ENCODE measurements at places on chromosomes 6 and 20.
A peak's percentile ranks its signal among the peaks of the same experiment; 100 is the strongest.

GRCh38 chr6:48111143-48111506, at the start of gene PTCHD4:
Gene PTCHD4 (minus strand): TSS chr6:48111197. CDS start chr6:48068957, 42,240 bp downstream.
- no peak for DNase-seq

DNA sequence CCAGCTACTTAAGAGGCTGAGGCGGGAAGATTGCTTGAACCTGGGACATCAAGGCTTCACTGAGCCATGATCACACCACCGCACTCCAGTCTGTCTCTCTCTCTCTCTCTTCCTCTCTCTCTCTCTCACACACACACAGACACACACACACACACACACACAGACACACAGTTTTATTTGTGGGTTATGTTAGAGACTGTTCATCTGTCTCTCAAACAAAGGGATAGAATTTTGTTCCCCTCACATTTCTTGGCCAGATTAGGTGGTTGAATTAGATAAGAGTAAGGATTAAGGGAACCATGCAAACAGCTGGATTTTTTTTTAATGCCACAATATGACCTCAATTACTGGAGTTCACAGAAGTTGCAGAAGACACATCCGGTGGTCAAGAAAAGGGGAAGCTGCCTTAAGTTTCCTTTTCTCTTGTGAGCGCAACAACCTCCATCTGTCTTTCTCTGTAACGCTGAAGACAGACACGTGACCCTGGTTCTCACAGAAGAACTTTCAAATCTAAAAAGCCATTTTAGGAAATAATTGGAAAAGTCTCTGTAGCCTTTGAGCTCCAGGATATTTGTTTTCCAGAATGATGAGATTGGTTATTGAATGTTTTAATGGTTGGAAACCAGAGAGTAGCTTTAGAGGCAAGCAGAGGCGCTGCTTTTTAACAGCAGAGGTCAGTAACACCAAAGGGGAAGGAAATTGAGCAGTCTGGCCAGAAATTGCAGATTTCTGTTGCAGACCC, 32.9 kb upstream of the LGSN start:
- DNase-seq: no peak

- DNase-seq: no peak
Measured at GRCh38 chr6:123016431-123017103, 20.5 kb downstream of the CLVS2 start.

- no peak for DNase-seq
Measured at GRCh38 chr6:122412001-122412400, 12.5 kb downstream of the HSF2 start.

GRCh38 chr6:169087443-169088041, 166.1 kb downstream of the THBS2 start:
- no peak for DNase-seq

- no peak for DNase-seq
Measured at GRCh38 chr6:123589317-123589716, 47.4 kb downstream of the TRDN start.

DNA sequence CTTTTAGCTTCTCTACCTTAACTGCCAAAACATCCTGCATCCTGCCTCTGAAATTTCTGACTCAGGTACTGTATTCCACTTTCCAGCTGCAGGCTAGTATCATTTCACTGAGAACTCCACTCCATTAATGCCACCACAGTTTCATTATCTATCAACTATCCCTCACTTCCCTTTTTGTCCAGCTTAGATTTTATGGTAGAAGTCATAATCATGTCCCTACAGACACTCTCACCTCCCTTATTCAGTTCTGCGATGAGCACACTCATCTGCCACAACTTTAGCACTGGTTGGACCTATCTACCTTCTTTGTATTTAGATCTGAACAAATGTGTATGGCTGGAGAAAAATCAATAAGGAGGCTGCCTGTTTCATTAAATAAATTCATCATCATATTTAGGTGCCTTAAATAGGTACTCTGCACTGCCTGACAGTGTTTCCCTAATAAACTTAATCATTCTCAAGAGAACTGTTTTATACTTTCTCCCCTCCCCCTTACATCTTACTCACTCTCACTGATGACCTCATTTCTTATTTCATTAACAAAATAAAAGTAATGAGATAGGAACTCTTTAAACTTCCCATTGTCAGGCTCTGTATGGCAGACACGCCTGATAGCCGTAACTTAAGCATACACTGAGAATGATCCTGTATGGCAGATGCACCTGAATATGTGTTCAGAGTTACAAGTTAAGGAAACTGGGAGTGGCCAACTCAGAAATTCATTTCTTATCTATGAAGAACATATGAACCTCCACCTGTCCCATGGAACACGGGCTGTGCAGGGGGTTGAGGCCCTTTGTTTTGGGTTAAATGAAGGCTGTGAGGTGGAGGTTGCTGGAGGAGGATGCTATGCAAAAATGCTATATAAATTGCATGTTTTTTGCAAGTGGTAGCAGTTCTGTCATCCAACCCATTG, 95.3 kb upstream of the MAN1A1 start:
- DNase-seq: no peak

DNA sequence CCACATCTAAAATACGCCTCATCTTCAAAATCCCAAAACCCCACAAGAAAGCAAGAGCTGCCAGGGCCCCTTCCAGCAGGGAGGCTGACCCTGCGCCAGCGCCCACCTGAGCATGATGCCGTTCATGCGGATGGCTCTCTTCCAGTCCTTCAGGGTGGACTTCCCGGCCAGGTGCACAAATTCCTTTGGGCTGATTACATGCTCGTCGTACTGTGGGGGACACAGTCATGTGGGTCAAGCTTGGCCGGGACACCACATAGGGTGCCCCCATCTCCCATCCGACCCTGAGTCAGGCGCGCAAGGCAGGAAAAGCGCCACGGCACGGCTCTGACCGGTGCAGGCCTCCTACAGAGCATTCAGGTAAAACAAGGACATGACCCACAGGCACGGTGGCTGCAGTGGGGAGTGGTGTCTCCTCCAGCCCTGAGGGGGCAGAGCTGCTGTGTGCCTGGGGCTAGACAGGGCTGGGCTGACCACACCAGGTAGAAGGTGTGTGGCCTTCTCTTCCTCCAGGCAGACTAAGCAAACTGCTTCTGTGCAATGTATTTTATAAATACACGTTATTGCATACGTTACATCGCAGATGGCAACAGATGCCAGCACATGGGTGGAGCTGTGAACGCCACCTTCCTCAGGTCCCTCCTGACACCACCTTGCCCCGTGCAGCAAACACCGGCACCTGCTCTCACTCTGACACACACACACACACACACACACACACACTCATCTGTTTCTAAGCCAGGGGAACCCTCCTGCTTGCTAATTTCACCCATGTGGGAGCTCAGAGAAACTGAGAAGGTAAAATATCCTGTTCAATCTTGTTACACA, 23.8 kb upstream of the HELZ2 start:
- no peak for DNase-seq

DNA sequence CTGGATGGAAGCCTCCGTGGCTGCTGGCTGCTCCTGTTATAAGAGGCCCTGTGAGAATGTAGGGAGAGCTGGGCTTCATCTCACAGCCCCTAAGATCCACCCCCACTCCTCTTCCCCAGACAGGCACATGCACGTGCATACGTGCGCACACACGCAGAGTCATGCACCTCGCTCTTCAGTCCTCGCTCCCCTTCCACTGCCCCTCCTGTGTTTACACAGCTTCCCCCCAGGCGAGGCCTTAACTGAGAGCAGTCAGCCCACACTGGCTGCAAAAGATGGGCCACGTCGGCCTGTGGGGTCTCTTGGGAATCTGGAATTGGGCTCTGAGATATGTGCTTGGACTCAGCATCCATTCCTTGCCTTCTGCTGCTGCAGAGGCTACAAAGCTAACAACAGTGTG, 35.2 kb upstream of the MLN start:
- DNase-seq: no peak

- DNase-seq: no peak
Measured at GRCh38 chr6:5697508-5697907, 309.2 kb downstream of the NRN1 start.

- no peak for DNase-seq
Measured at GRCh38 chr20:23282111-23282510, 68.5 kb upstream of the NXT1 start.

GRCh38 chr20:32886652-32887051, 27.9 kb downstream of the EFCAB8 start:
- DNase-seq: no peak

DNA sequence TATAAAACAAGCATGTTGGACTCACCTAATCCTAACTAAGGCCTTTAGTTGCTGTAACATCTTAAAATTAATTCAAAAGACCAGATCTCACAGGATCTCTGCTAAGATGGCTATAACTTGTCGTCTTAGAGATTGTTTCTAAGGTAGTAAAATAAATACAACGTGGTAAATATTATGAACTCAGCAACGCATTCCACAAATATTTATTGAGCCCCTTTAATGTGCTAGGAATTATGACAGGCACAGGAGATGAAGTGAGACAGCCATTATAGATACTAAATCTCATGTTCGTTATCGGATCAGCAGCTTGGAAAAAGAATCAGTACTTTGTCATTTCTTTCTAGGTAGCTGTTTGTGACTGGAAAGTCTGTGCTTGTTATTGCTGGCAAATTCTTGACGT, 20.9 kb upstream of the MCM3 start:
- DNase-seq: no peak

DNA sequence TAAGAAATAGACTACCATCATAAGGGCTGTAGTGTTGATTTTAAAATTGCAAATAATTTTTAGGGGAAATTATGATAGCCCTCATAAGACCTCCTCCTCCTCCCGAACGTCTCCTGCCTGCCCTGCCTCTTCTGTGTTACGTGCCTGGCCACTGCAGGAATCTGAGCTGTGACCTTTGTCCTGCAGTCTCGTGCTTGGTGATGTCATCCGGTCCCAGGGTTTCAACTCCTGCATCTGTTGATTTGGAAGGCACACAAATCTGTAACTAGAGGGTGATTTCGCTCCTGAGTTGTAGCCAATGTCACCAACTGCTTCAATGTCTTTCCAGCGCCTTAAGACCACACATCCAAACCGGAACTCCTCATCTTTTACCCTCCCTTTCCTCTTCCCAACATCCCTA, 163.2 kb downstream of the AIG1 start:
- no peak for DNase-seq

- DNase-seq: no peak
Measured at GRCh38 chr6:133016631-133017030, 202.3 kb downstream of the RPS12 start.

- DNase-seq: peak; percentile 17
Measured at GRCh38 chr20:37914672-37915433, 11.9 kb downstream of the VSTM2L start.

GRCh38 chr6:74805916-74806696, 399.7 kb downstream of the COL12A1 start:
- DNase-seq: no peak

DNA sequence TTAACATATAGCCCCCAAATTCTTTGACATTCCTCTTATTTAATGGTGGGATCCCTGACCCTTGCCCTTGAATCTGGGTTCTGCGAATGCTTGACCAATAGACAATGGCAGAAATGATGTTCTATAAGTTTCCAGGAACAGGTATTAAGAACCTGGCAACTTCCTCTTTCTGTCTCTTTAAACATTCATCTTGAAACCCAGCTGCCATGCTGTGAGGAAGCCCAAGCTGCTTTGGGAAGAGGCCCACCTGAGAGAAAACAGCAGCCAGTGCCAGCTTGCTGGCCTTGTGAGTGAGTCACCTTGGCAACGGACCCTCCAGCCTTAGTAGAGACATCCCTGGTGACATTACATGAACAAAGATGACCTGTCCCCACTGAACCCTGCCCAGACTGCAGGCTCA, 45.2 kb upstream of the RALY start:
- no peak for DNase-seq

GRCh38 chr6:43613721-43614395, 15.2 kb downstream of the GTPBP2 start:
- DNase-seq: no peak

GRCh38 chr6:149200282-149200945, 117.1 kb upstream of the TAB2 start:
- DNase-seq: no peak

- peak; percentile 16 for DNase-seq
Measured at GRCh38 chr20:24164360-24164759, 175.8 kb upstream of the GGTLC1 start.

GRCh38 chr6:129871221-129871620, 10.1 kb upstream of the TMEM244 start:
- DNase-seq: no peak

DNA sequence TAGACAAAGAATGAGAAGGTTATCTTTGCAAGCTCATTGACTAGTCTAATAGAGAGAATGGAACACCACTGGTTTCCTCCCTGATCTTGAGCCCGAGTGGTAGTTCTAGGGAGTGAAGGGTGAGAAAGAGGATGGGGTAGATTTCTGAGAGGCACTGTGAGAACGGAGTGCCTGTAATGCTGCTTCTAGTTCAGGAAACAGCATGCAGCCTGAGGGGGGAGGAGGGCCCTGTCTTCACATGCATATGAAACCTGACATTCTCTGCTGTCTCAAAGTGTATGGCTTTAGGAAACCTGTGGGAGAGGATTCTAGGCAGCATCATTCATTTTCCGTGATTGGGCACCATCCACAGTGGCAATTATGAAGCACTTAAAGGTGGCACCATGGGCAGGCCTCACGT, 259.4 kb upstream of the MAN1A1 start:
- DNase-seq: no peak

DNA sequence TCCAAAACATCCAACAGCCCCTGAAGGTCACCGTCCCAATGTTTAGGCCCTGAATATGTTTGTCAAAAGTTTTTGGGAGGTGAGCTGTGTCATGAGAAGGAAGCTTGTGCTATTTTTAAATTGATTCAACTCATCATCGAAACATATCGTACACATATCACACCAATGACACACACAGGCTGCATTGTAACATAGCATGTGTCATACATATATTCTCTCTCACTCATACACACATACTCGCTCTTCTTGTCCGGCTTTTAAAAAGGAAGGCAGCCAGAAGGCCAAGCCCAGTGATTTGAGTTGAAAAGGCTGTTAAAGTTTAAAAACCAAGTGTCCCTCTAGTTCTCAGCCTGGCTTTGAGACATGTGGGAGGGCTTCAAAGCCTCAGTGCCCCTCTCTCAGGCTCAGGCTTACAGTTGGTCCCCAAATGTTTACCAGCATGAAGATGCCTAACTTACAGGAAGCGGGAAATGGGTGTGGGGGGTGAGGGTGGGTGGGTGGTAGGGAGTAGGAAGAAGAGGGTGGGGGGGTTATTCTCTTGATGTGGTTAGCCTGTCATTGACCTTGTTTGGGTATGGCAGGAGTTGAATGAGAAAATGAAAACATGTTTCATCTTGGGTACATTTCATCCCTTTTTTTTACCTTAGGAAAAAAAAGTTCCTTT, 3.3 kb upstream of the PRDM1 start:
- no peak for DNase-seq

- DNase-seq: no peak
Measured at GRCh38 chr6:23790756-23791155, 335.3 kb upstream of the NRSN1 start.

DNA sequence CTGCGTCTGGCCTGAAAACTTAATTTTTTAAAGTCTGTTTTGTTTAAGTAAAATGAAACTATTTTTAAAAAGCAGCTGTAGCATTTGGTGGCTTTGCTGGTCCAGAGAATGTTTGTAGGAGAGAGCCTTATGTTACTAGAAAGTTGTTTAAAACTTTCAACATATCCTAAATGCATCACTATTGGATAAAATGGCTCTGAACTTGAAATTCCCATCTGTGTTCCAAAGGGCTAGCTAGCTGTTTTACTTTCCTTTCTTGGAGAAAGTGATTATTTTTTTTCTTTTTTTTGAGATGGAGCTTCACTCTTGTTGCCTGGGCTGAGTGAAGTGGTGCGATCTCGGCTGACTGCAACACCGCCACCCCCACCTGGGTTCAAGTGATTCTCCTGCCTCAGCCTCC, 2.5 kb downstream of the SYNJ2 start:
- DNase-seq: no peak

Measured in CD8-positive, alpha-beta memory T cell (primary cell).